Astrocyte of the cerebellum (primary cell): ENCODE measurements at places on chromosomes 11 and 22.

DNA sequence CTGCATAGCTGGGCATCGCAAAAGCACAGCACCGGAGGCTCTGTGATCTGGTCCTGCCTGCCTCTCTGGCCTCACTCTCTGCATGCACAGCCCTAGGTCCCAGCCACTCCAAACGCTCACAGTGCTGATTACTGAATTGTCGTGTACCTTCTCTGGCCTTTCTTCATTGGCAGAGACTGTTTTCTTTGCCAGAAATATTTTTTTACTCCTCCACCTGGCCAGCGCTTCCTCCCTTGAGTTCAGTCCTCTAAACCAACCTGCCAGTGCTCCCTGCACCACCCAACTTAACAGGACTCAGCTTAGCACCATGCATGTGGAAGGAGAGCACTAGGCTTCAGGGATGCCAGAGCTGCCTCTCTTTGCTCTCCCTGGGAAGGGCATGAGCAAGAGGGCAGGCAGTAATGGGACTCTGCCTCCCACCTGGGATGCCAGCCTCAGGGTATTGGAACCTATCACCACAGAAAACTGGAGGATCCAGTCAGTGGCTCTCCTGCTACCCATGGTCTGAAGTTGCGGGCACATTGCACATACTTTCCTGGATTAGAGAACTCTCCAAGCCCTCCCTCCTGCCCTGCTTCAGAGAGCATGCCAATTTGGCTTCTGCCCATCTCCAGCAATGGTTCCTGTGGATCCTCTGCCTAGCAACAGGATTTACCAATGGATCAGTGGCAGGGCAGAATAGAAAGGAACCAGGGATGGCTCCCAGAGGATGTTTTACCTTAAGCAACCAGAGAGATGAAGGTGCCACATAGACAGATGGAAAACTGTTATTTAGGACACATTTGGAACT, 37.0 kb upstream of the GNAZ start:
- no peak for DNase-seq

- DNase-seq, result no peak
These were observed 1.8 kb downstream of the ADSL start for GRCh38 chr22:40348025-40348658.

DNA sequence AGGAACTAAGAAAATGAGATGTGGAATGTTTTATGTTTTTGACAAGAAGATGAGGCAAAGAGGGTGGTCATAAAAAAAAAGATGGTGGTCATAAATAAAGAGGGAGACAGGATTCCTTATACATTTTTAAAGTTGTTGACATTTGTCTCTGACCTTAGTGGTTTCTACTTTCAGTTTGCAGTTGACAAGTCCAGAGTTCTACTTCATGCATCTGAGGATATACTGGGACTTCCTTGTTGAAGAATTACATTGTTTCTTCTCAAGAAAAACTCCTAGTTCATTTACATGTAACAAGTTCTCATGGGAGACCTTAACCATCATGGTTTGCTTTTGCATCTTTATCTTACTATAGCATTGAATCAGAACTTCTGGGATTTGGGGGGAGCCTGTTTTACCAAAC, 1.2 kb downstream of the OR6X1 start:
- DNase-seq, result no peak

DNA sequence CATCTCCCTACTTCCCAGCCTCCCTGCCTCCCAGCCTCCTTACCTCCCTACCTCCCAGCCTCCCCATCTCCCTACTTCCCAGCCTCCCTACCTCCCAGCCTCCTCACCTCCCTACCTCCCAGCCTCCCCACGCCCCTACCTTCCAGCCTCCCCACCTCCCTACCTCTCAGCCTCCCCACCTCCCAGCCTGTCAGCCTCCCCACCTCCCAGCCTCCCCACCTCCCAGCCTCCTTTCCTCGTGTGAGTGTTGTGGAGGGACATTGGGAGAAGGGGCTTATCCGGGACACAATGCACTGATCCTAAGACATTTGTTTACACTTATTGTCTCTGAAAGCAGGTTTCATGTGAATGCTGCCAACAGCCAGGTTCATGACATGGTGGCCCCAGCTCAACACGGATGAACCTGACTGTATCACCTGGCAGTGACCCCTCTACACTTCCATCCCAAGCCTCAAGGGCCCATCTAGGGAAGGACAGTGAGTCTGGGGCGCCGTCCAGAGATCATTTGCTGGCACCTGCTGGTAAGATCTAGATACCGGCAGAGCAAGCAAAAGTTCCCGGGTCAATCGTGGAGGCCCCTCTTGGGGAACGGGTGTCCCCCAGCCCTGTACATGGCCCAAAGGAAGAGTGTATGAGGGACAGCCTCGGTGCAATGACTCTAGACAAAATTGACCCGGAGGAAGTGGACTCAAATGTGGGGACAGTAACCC, 34.5 kb upstream of the TH start:
- no peak for DNase-seq

DNA sequence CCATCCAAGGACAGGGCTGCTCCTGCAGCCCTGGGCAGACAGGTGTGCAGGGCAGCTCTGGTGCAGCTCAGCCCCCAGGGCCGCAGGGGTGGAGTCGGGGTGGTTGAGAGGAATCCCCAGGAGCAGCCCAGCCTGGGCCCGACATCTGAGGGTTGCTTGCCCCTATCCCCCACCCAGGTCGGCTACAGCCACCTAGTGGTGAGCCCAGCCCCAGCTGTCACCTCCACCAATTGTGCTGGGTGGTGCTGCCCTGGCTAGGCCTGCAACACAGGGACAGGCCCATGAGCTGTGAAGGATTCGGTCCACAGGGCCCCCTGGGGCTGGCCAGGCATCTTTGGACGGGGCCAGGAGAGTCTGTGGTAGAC, 29.6 kb downstream of the RTN4R start:
- DNase-seq, result no peak

DNA sequence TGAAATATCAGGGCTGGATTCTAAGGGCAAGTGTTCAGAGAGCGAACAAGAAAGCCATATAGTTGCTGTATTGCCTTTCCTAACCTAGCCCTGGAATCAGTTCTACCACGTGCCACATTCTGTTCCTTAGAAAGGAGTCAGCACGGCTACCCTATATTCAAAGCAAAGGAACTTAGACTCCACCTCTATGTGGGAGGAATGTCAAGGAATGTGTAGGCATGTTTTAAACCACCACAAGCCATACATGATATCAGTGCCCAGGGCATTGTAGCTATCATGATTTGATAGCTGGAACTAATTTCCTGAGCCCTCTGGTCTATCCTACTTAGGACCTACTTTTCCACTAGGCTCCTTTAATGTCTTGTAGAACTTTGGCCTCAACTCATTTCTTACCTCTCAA, 2.5 kb upstream of the EIF4ENIF1 start:
- DNase-seq, result no peak

DNA sequence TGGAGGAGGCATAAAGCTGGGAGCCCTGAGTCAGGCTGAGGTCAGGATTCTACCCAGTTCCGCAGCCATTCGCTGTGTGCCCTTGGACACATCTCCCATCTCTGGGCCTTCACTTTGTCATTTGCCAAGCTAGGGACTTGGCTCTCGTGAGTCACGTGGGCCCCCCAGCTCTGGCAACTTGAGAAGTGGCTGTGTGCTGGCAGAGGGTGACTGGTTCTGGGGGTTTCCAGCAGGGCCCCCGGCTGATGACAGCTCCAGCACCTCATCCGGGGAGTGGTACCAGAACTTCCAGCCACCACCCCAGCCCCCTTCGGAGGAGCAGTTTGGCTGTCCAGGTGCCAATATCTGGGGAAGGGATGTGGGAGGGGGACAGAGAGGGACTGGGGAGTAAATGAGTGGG, 46.6 kb downstream of the CD6 start:
- no peak for DNase-seq

GRCh38 chr11:71563406-71563805, 2.0 kb upstream of the KRTAP5-10 start:
- no peak for DNase-seq

- no peak for DNase-seq
These were observed 53.1 kb downstream of the ARRB1 start for GRCh38 chr11:75298191-75298975.

- no peak for DNase-seq
These were observed 24.0 kb downstream of the KCNJ5 start for GRCh38 chr11:128915149-128915521.

DNA sequence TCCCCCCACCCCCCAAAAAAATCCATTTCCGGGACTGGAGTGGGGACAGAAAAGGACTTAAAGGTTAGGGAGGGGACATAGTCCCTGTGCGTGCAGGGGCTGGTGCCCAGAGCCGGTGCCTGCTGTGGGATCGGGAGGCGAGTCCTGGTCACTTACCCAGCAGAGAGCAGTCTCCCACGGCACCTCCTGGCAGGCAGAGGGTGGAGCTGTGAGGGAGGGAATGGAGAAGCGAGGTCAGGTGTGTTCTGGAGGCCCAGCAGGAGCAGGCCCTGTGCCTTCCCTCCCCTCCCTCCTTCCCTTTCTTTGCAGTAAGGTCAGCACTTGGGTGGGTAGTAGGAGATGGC, 28.4 kb downstream of the SHANK3 start:
- DNase-seq, result no peak

DNA sequence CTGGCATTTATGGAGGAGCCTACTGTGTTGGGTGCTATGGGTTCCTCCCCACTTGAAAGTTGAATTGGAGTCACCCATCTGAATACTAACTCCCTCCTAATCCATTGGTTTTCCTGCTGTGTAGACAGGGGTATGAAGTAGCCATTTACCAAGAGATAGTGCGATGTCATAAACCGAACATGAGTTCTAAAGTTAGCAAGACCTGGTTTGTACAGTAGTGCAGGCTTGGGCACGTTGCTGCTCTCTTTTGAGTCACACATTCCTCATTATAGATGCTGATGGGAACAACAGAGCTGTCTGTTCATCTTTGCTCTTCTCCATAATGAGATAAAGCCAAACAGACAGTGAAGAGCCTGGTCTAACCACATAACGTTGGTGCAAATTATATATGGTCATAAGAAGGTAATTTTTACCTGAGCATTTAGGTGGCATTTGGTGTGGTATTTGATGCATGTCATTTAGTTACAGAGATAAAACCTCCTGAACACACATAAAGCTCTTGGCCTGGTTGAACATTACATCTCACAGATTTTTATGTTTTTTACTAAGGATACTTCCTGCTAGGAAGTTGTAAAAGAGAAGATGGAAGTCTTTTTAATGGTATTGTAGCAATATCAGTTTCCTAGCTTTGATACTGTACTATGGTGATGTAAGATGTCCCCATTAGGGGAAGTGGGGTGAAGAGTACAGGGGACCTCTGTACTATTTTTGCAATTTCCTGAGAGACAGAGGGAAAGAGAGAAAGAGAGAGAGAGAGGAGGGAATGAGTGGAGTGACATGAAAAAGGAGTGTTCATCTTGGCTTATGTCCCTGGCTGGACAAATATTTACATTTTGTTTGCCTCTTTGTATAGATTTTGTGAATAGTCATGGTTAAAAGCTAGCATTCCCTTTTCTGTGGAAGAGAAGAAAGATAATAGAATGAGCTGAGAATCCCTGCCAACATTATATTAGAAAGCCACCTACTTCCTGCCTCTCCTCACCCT, 27.9 kb downstream of the GRAP2 start:
- no peak for DNase-seq

- no peak for DNase-seq
These were observed 30.4 kb downstream of the PAAF1 start for GRCh38 chr11:73907191-73907590.

DNA sequence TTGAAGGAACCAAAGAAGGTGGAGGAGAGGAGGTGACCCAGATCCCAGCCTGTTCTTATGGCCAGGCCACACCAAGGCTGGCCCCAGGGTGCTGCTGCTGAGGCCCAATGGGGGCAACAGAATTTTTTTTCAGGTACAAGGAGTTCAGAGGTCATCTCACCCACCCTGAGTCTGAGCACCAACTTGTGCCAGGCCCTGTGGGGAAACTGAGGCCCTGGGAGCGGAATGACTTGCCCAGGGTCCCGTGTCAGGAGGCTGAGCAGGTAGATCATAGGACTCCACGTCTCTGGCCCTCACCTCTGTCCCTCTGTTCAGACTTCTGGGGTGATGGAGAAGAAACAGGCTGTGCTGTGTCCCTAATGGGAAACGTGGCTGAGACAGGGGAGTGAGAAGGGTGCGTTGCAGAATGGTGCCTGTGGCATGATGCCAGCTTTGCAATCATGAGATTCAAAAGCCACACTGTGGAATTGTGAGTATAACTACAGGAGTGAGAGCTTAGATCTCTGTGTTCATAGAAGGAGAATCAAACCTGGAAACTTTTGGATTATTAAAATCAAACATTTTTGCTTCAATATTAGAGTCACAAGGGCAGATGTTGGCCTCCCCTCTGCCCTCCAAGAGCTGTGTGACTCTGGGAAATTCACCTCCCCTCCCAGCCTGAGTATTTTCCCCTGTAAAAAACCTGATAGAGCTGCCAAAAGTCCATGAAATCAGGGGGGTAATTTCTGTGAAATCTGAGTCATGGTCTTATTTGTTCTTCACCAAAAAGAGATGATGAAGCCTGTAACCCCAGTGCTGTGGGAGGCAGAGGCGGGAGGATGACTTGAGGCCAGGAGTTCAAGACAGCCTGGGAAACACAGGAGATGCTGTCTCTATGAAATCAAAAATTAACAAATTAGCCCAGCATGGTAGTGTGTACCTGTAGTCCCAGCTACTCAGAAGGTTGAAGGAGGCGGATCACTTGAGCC, 874 bp downstream of the APOL1 start:
- DNase-seq, result no peak

DNA sequence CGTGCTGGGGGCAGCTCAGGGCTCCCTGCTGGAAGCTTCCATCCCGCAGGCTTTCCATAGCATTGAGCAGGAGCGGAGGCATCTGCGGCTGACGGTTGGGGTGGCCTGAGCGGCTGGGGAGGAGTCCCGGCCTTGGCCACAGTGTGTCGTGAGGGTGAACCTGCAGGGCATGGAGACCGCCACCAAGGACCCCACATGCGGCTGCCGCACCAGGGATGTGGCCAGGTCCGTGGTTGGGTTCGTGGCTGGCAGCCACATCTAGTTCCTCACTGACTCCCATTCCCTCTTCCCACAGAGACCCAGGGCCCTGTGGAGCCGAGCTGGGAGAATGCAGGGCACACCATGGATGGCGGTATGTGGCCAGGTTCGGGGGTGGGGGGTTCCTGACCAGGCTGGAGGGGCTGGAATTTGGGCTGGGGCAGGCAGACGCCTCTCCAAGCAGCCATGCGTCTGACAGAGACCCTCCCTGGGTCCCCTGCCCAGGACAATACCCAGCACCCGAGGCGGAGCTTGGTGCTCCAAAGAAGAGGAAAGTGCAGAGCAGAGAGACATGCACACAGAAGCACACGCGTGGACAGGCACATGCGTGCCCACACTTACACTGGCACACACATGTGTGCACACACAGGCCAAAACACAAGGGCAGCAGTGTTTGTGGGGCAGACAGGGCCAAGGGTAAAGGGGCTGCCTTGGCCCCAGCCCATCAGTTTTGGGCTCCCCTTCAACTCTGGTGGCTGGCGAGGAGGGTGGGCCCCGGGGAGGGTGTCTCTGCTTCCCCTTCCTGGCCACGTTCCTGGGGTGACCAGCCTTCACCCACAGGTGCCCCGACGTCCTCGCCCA, 2.7 kb downstream of the MUC5B start:
- no peak for DNase-seq

DNA sequence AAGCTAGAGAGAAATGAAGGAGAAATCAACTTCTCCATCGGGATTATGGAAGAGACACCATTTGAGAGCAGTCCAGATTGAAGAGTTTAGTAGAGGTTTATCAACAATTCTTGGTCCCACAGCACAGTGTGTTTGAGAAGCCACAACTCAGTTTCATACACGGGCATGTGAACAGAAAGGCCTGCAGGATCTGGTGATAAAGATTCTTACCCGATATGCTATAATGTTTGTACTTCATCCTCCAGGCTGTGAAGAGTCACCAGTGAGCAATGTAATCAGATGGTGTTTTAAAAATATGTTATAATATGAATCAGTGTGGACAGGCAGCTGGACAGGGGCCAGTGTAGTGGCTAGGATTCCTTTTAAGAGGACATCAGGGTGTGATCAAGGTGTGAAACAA, 29.7 kb upstream of the VWA5A start:
- peak; percentile 9 for DNase-seq
